ENCODE measurements at places on chromosomes 16 and 17.

GRCh38 chr17:77833769-77834168 is 124.7 kb upstream of the TNRC6C start:
- no peak for DNase-seq

- no peak for DNase-seq
These were observed 164.8 kb downstream of the CBLN1 start for GRCh38 chr16:49116873-49117272.

DNA sequence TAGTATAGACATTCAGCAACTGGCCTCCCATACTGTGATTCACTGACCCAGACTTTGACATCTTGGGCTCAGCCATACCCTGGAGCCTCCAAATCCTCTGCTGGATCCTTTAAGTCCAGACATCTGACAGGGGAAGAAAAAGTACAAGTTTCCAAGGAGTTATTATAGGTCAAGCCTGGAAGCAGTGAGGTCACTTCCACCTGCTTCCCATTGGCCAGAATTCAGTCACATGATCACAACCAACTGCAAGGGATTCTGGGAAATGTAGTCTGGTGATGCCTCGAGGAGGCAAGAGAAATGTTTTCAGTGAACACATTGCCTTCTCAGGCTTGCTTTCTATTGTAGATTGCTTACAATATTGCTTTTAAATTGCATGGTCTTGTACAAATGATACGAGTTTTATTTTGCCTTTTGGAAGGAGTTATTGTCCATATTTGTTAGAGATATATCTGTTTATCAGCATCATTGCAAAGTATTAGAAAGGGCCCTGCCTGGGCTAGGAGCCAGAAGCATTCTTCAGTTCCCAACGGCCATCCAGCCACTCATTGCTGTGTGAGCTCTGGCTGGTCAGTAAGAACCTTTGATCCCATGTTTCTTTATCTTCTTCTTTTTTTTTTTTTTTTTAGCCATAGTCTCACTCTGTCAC is 696.9 kb downstream of the WWOX start:
- no peak for DNase-seq

DNA sequence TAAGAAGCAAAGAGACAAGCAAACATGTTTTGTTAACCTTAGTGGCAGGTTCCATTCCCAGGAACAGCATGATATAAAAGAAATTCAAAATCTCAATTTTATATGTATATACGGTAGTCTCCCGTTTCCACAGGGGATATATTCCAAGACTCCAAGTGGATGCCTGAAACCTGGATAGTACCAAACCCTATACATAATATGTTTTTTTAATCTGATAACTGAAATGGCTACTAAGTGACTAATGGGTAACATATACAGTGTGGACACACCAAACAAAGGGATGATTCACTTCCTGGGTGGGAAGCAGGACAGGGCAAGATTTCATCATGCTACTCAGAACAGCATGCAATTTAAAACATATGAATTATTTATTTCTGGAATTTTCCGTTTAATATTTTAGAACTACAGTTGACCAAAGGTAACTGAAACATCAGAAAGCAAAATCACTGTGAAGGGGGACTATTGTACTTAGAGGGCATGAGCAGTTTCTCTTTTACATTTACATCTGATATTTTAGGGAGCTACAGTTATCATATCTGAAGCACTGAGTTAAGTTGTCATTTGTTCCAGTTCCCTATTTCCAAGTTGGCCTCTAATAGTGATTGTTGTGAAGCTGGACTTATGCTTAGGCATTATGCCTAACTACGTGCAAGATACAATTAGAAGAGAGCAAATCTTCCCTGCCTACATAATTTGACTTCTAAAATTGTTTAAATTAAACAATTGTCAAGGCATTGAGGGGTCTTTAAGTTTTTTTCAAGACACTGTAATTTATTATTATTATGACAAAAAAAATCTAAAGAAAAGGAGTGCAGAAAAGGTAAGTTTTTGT is 34.1 kb upstream of the ABCA6 start:
- DNase-seq: no peak

GRCh38 chr16:11614587-11615175 is 28.0 kb upstream of the LITAF start:
- DNase-seq: no peak

GRCh38 chr17:32141258-32141657 is 1.0 kb upstream of the RHOT1 start:
- peak; percentile 81 for DNase-seq

DNA sequence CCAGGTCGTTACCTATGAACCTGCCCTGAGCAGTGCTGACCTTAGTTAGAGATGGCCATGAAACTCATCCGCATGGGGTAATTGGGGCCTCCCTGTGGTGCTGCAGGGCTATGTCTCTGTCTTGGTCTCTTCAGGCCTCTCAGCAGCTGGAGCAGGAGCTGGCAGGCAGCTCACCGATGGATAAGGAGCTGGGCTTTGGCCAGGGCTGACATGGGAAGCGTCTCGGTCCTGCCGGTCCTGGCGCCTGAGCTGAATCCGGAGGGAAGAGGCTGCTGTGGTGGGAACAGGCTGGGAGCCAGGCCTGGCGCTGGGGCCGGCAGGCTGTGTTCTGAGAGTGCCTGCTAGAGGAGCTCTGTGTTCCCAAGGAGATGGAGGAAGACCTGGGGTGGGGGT is 10.1 kb downstream of the IL32 start:
- DNase-seq: no peak
